ENCODE measurements at places on chromosomes 11 and 22.

- DNase-seq, result no peak
These were observed 790 bp downstream of the RAB1B start for GRCh38 chr11:66268952-66269905.

DNA sequence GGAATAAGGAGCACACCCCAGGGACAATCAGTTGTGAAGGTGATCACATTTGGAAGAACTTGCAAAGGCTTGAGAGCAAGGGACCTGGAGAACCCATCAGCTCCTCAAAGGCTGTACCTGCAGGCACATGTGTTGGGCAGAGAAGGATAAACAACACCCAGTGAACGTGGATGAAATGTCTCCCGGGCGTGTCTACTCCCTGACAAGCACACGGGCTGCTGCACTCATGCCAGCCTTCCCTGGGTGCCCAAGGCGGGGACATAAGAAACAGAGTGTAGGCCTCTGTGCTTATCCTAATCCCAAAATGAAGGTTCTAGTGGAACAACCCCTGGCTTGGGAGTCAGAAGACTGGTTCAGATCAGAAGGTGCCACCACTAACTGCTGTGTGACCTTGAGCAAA is 46.7 kb downstream of the DSCAML1 start:
- no peak for DNase-seq

DNA sequence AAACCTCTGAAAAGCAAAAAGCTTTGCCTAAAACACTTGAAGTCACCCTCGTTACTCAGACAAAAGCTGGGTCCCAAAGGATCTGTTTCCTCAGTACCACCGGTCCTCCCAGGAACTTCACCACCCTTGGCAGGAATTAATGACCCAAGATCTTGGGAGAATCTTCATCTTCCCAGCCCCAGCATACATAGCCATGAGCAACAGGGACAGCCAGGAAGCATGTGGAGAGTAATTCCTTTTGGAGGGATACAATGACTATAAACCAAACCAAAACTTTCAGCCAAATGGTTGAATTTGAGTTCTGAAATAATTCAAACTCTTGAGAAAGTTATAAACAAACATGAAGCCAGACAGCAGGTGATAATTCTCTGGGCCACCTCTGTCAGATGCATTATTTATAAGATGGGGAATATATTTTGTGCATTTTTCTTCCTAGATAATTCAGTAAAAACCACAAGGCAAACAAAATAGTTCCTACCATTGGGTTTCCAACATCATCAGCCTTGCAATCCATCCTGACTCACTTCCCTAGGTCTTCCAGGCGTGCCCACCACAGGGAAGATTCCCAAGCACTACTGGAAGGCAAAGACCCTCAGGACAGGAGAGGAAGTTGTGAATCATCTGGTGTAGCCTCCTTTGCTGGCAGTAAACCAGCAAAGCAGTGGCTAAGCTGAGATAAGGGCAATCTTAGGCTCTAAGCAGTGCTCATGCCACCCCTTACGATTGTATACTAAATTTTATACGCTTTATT is 71.7 kb upstream of the DRD2 start:
- no peak for DNase-seq

DNA sequence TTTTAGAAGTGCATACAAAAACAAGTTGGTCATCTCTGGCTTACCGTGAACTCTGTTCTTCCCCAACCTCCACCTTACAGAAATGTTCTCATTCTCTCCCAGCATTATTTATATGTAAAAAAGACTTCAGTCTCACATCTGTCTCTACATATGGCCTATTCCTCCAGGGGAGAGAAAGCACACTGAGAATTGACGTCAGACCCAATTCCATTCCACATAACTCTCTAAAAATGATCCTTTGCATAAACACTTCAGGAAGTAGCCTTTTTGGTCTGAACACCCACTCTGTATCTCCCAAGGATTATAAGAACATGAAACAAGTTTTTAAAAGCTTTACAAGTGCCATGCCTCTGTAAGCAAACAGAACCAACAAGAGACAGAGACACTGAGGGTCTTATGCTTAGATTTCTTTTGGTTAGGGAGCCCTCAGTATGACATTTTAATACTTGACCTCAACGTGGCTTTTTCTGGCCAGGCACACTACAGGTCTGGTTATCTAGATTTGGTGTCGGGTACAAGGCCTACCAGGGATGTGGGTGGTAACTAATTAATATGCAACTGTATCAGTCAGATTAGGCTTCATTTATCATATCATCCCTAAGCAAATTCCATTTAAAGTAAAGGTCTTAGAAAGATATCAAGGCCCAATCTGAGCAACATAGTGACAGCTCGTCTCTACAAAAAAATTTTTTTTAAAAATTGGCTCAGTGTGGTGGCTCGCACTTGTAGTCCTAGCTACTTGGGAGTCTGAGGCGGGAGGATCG is 48.5 kb upstream of the PPP2R1B start:
- DNase-seq, result no peak

- DNase-seq, result no peak
These were observed 608 bp downstream of the MLC1 start for GRCh38 chr22:50084614-50085021.

All from Panc1 (cell line).